ENCODE measurements at places on chromosomes 6 and 20.

DNA sequence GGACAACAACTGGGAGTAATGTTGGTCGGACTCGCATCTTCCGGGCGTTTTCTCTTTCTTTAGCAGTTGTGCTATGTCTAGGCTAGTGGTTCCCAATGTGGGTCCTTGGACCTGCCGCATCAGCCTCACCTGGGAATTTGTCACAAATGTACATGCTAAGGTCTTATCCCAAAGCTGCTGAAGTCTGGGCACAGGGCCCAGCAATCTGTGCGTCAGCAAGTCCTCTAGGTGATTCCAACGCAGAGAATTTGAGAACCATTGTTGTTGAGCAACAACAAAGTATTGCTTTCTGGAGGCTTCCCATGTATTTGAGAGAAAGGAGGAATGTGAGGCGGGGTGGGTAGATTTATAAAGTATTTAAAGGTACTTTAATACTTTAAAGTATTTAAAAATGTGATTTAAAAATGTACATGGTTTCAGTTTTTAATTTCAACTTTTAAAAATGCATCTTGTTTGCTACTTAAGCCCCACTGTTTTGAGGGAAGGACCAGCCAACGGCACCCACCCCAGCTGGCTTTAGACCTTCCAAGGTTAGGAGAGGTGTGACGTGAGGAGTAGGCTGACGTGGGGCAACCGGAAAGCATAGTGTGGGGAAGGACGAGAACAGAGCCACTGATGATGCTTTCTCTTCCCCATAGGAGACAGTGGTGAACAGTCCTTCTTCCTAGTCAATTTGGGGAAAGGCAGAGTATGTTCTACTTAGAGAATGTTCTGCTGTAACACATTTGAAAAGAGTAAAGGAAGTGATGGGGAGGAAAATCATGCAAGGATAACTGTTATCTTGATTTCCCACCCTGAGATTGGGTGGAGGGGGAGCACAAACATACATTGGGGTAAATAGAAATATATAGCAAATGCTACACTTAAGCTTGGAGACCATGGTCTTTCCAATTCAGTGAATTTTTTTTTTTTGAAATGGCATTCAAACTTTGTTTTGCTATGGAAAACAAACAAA is 4.3 kb downstream of the UST start:
- no peak for DNase-seq

DNA sequence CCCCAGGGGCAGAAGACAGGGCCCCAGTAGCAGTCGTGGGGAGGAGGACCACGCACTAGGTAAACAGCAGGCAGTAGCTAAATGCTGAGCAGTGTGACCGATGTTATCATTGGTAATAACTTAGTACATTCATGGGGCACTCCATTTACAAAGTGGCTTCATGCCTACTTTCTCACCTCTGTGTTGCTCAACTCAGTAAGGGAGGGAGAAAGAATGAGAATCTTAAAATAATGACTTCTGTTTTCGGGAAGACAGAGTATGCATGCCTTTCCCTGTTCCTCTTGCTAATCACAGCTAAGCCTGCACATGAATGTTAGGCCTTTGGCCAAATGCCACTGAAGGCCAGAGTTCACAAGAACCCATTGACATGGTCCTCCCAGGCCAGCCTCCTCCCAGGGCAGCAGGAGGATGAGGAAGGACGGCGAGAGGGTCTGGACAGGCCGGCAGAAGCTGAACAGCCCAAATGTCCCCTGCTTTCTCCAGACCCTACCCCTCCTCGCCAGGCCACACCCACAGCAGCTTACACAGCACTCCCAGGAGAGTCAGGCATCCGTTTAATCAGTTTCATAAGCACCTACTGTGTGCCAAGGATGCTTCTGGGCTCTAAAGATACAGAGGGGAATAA is 183.4 kb downstream of the ANKRD60 start:
- no peak for DNase-seq

- DNase-seq, result no peak
Measured at GRCh38 chr6:110029144-110029543, 51.0 kb downstream of the GPR6 start.

- DNase-seq, result no peak
Measured at GRCh38 chr20:43564993-43565757, 6.3 kb downstream of the SGK2 start.

- DNase-seq, result no peak
Measured at GRCh38 chr6:127124172-127124571, 5.7 kb downstream of the RSPO3 start.

DNA sequence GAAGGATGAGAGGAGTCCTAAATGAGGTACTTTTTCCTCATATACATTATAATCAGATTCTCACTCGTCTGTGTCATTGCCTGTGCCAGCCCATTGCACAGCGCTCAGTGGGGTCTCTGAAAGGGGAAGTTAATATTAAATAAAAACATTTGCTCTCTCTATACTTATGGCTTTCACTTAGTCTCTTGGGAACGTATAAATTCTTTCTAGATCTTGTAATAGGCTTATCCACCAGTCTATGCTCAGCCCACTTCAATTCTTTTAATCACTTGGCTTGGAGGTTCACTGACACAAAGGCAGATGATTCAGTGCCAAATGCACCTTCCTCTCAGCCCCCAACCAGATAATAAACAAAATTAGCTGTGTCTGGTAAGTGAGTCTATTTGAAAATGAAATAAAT is 164.3 kb upstream of the OGFRL1 start:
- no peak for DNase-seq

- no peak for DNase-seq
Measured at GRCh38 chr20:39069976-39070375, 107.8 kb downstream of the DHX35 start.

- no peak for DNase-seq
Measured at GRCh38 chr6:131910956-131911355, 40.2 kb downstream of the CCN2 start.

DNA sequence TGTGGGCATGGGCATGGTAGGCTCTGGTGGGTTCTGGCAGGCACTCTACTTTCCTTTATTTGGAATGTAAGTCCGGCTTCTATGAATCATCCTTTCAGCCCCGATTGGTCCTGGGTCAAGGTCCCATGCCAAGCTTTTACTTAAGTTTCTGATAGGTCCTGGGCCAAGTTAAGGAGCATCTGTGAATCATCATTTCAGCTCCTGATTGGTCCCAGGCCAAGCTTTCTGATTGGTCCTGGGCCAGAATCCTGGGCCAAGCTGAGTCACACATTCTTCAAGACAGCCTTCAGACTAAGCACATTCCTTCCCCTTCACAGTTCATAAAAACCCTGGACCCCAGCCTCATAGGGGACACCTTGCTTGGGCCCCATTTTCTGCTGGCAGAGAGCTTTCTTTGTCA is 231.0 kb upstream of the EYS start:
- no peak for DNase-seq

DNA sequence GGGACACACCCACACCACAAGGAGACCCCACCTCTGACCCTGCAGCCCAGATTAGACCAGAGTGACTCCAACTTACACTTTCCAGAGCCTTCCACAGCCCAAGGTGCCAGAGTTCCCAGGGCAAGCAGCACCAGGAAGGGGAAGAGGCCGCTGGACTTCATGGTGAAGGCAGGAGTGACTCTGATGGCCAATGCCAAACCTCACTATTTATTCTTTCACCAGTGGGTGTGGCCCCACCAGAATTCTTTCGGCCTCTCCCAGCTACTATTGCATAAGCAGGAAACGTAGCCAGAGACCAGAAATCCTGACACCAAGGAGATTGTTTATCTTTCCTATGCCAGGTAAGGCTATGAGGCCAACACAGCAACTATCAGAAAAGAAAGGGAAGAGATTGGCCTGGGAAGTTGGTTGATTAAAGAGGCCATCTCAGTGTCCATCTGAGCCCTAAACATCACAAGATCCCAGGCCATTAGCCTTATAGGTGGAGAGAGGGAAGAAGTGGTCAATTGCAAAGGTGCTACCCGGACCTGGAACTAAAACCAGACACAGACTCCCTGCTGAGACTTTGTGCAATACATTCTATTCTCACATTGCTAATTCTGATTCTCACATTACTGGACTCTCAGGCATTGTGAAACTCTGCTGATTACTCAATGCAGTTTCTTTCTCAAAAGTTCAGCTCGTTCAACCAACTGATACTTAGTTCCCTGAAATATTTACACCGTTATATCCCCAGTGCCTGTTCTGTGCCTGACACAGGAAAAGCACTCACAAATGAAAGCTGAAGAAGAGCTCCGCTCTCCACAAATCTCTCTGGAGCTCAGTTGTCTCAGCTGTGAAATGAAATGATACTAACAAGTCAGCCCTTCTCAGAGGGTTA is at the start of gene SLPI:
TSS of gene SLPI (minus strand) at position 182 of the 880 bp plus-strand sequence. CDS start at position 161, 21 bp downstream.
- peak; percentile 66 for DNase-seq

DNA sequence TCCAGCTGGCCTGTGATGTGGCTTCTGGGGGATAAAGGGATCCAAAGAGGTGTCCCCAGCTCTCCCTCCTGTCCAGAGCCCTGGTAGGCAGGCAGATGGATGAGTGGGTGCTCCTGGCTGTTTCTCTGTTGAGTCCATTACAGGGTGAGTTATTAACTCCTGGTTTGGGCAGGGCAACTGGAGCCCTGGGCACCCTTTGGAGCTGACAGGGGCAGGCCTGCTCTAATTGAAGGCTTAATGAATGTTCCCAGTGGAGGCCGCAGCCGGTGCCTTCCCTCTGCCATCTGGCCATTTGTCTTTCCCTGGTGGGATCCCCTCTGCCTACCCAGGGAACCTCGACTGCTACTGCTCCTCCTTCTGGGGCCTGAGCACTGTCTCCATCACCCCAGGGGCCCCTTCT is 44.7 kb upstream of the MLN start:
- DNase-seq, result no peak

DNA sequence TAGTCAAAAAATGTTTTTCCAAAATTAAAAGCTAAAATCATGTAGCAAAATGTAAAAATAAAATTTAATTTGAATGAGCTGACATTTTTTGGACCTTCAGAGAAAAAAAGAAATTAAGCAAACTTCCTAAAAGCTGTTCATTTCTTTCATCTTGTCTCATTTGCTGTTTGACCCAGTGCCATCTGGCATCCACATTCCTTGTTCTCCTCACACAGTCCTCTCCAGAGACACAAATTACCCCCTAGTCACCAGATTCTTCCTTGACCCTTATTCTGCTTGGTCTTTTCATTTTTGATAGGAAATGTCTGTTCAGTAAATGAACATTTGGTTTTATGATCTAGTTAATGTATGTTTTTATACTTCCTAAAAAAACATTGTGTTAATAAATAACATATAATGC is 55.2 kb downstream of the HDDC2 start:
- DNase-seq, result no peak

- DNase-seq, result no peak
Measured at GRCh38 chr6:99241905-99242534, 107.5 kb downstream of the FAXC start.

- peak; percentile 44 for DNase-seq
Measured at GRCh38 chr6:154732538-154733182, 556 bp upstream of the SCAF8 start.

GRCh38 chr6:138323821-138324220 is 53.9 kb upstream of the SMIM28 start:
- no peak for DNase-seq

- no peak for DNase-seq
Measured at GRCh38 chr6:79302341-79302740, 67.9 kb upstream of the HMGN3 start.

DNA sequence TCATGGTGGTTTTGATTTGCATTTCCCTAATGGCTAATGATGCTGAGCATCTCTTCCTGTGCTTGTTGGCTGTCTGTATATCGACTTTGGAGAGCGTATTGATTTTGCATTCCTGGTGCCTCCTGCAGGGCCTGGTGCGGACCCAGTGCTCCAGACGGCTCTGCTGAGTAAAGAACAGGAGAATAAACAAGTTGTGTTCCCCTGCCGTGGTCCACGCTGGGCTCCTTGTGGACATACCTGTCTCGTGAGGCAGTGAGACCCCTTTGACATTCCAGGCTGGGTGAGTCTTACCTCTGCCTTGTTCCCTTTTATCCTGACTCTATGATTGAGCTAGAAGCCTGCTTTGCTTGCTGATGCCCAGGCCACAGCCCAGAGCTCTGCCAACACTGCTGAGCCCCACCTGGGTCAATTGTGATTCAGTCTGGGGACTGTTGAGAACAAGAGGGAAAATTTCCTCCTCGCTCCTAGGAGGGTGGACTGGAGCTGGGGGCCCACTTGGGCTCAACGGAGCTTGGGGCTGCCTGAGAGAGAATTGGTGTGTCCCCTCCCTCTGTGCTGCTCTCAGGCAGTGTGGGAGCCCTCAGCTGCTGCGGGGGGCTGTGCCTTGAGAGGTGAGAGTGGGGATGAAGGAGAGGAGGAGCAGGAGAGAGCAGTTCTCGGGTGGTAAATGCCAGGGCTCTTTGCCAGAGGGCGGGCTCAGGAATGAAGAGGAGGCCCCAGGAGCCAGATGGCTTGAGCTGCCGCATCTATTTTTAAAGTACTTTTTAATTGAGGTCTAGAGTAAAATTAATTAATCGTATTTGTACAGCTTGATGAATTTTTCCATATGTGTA is 43.7 kb upstream of the PMEPA1 start:
- DNase-seq, result no peak
